ENCODE measurements at places on chromosomes 1 and 21.

- DNase-seq: no peak
Measured at GRCh38 chr1:208781391-208782045, 537.3 kb upstream of the PLXNA2 start.

- DNase-seq: no peak
Measured at GRCh38 chr1:162421258-162422164, 9.6 kb upstream of the SH2D1B start.

- no peak for DNase-seq
Measured at GRCh38 chr1:3480369-3480719, 25.9 kb downstream of the ARHGEF16 start.

DNA sequence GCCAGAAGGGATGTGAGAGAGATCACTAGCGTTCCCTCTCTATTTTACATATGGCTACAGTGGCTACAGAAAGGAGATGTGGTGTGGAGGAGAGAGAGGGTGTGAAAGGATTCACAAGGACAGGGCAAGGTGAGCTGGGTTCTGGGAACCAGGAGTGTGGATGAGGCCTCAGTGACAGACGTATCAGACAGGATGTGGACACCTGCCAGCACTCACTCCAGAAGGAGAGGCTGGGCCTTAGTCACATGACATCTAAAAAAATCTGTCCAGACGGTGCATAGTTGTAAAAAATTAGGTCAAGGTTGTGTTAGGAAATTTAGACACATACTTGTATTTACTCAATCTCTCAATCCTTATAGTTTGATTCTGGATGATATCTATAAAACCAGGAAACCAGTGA lies 10.6 kb downstream of the TRIM67 start:
- no peak for DNase-seq

GRCh38 chr21:44521301-44521927 lies 18.6 kb downstream of the KRTAP10-1 start:
- DNase-seq: no peak

DNA sequence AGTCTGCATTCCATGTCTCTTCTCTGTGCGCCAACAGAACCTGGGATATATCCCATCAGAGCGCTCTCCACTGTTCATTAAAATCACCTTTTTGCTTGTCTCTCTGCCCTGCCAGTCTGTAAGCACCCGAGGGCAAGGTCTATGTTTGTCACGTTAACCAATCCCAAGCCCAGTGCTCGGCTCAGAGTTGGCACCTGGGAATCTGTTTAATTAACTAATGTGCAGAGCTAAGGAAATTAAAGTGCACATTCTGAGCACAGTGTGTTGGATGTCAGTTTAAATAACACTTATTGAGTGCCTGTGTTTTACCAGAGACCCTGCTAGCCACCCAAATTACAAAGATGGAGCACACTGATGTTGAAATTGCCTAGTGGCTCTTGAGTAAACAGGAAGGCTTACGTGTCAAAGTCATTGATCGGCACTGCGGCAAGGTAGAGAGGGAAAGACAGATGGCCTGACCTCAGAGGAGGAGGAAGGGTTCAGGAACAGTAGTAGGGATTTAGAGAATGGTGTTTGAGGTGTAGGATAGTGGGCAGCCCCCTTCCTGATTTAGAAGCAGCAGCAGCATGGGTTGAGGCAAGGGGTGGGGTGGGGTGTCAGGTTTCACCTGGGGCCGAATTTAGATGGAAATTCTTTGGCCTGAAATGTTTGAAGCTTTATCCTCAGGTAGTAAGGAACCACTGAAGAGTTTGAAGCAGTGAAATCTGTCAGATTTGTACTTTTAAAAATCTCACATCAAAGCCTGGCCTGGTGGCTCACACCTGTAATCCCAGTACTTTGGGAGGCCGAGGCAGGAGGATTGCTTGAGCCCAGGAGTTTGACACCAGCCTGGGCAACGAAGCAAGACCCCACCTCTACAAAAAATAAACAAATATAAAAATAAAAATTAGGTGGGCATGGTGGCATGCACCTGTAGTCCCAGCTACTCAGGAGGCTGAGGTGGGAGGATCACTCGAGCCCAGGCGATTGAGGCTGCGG lies 7.7 kb downstream of the ARMH1 start:
- DNase-seq: no peak

DNA sequence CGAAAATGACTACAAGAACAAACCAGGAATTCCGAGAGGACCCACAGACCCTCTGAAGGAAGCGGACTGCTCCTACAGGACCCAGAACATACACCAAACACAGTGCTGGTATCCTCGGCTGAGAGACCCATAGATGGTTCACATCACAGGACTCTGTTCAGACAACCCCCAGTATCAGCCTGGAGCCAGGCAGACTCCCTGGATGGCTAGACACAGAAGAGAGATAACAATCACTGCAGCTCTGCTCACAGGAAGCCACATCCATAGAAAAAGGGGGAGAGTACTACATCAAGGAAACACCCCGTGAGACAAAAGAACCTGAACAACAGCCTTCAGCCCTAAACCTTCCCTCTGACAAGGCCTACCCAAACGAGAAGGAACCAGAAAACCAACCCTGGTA lies 434.0 kb upstream of the NR5A2 start:
- DNase-seq: no peak

- peak; percentile 51 for DNase-seq
Measured at GRCh38 chr1:192573499-192573898, 2.1 kb upstream of the RGS1 start.

DNA sequence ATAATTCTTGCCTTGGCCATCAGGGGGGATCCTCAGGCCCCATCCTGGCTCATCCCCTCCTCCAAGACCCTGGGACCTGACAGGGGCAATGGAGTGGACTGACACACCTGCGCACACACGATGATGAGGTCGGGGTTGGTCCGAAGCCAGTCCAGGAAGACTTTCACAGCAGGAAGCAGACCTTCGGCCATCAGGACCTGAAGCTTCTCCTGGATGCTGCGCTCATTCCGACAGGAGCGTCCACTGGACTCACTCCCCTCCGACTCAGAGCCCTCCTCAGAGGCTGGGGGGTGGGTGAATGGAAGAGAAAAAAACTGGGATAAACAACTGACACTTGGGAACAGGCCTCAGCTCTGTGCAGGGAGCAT lies 15.4 kb upstream of the PAQR6 start:
- no peak for DNase-seq

- DNase-seq: no peak
Measured at GRCh38 chr1:56573311-56573710, 6.1 kb downstream of the PLPP3 start.

GRCh38 chr1:6128276-6129081 lies 51.6 kb downstream of the CHD5 start:
- DNase-seq: no peak

GRCh38 chr1:55127827-55128343 lies 87.3 kb downstream of the USP24 start:
- no peak for DNase-seq

DNA sequence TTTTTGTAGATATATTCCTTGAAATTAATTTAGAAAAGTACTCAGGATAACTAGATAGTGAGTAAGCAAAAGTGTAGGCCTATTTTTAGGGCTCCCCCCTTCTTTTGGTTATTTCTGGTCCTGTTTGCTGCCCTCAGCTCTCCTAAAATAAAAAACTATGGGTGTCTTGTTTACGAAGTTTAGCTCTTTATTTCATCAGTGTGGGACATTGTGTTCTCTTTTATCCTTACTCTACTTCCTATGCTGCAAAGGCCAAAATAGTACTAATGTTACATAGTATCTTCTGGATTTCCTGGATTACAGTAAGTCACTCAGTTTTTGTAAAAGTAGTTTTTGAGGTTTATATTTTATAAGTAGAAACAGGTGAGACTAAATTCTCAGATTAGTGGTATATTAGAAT lies 15.4 kb downstream of the CEP350 start:
- no peak for DNase-seq

- no peak for DNase-seq
Measured at GRCh38 chr1:215005078-215005477, 77.5 kb upstream of the KCNK2 start.

- DNase-seq: no peak
Measured at GRCh38 chr21:38259665-38260064, 2.9 kb downstream of the KCNJ15 start.

GRCh38 chr1:117318426-117318825 lies 48.8 kb upstream of the MAN1A2 start:
- DNase-seq: no peak

GRCh38 chr1:202953392-202953791 lies 4.7 kb downstream of the ADIPOR1 start:
- DNase-seq: no peak

DNA sequence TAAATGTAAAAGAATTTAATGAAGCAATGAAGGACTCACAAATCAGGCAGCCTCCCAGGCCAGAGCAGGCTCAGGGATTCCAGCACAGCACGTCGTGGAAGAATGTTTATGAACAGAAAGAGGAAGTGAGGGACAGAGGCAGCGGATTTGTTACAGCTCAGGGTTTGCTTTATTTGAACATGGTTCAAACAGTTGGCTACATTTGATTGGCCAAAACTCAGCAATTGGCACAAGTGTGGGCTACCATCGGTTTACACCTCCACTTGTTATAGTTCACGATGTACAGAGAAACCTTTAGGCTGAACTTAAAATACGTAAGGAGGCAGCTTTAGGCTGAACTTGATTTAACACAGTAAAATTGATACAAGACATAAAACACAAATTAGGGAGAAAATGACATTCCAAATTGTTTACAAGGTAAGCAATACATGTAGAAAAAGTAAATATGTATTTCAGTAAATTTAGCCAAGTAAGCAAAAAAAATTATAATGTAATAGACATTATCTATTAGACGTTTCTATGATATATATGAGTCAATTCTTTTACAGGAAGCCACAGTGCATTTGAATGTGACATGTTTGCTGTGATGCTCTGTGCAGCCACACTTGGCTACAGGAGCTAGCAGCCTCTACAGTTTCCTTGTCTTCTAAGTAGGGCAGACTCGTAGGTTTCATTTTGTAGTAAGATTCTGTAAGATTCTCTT lies 126.5 kb downstream of the ADSS2 start:
- DNase-seq: no peak

DNA sequence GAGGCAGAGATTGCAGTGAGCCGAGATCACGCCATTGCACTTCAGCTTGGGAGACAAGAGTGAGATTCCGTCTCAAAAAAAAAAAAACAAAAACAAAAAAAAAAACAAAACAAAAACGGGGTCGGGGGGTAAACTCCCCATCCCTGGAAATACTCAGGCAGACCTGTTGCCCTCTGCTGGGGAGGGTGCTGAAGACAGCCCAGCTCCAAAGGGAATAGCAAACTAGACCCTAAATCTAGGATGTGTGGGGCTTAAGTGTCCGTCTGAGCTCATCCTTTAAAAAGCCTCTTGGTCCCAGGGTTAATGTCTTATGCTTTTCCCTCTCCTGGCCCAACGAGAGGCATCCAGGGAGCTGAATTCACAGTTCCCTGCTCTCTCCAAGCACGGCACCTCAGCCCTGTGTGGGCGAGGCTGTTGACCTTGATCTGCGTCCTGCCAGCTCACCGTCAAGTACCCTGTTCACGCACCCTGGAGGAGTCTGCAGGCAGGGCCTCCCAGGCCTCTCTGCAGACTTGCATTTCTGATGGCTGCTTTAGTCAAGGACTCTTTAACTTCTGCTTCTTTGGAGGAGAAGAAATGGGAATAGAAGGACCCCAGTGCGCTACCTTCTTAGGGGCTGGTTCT lies 22.3 kb downstream of the KCND3 start:
- no peak for DNase-seq

- no peak for DNase-seq
Measured at GRCh38 chr1:58480191-58480590, 66.3 kb downstream of the OMA1 start.

- no peak for DNase-seq
Measured at GRCh38 chr1:207089627-207090355, 1.1 kb downstream of the C4BPB start.

GRCh38 chr21:36980280-36981048 lies 14.0 kb upstream of the HLCS start:
- DNase-seq: peak; percentile 16

- peak; percentile 66 for DNase-seq
Measured at GRCh38 chr21:44455524-44456213, 359 bp downstream of the LRRC3 start.

GRCh38 chr21:34883491-34884271 lies 165.4 kb downstream of the RUNX1 start:
- no peak for DNase-seq

DNA sequence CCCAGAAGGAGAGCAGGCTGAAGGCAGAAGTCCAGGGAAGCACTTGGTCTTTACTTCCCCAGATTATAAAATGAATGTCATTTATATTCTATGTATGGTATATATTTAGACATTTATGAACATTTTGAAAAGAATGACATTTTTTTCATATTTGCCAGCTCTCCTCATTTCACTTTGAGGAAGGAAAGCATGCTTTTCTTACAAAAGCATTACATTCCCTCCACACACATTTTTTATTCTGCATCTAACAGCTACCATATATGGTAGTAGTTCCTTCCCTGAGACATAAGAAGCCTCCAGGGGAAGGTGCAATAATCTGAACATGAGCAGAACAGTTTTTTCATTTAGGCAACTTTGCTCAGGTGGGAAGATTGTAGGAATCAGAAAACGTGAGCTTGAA lies 94.0 kb downstream of the LRRC7 start:
- no peak for DNase-seq

GRCh38 chr1:1175221-1176062 lies 1.8 kb downstream of the TTLL10 start:
- DNase-seq: no peak

GRCh38 chr1:236575523-236575922 lies 28.8 kb downstream of the HEATR1 start:
- DNase-seq: peak; percentile 26

- DNase-seq: peak; percentile 35
Measured at GRCh38 chr1:167617153-167618147, 12.6 kb upstream of the RCSD1 start.

GRCh38 chr1:61056573-61057439 lies 25.6 kb upstream of the NFIA start:
- DNase-seq: peak; percentile 32

GRCh38 chr1:40915581-40915980 lies 53.4 kb upstream of the CITED4 start:
- no peak for DNase-seq

- DNase-seq: no peak
Measured at GRCh38 chr1:172277989-172278388, 142.5 kb upstream of the C1orf105 start.

GRCh38 chr1:45016090-45016697 lies 4.1 kb downstream of the UROD start:
- no peak for DNase-seq

- DNase-seq: peak; percentile 92
Measured at GRCh38 chr1:160085686-160086455, 4.5 kb downstream of the KCNJ9 start.

DNA sequence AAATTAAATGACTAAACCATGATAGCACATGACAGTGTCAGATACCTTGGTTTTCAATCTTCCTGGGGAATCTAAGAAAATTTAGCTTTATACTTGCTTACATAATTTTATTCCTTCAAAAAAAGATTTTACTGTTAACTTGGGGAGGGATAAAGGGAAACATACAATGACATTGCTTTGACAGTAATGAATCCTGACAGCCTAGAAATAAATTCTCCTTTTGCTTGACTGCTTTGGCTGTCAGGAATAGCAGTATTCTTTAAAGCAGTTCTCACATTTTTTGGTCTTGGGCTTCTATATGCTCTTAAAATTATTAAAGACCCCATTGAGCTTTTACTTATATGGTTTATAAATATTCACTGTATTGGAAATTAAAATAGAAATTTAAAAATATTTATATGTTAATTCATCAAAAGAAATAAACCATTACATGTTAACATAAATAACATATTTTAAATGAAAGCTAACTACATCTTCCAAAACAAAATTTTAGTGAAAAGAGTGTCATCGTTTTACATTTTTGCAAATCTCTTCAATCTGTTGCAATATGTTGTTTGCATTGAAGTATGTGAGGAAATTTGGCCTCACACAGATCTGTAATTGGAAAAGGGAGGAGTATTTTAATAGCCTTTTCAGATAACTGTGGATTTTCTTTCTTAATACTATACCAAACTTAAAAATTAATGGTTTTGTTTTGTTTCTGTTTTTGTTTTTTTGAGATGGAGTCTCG lies 16.1 kb downstream of the EPHX4 start:
- DNase-seq: no peak

Measured in AG20443 (cell line).